ENCODE measurements at places on chromosomes 7 and 10.

GRCh38 chr10:74705358-74705980, 120.9 kb upstream of the KAT6B start:
- DNase-seq, result no peak

DNA sequence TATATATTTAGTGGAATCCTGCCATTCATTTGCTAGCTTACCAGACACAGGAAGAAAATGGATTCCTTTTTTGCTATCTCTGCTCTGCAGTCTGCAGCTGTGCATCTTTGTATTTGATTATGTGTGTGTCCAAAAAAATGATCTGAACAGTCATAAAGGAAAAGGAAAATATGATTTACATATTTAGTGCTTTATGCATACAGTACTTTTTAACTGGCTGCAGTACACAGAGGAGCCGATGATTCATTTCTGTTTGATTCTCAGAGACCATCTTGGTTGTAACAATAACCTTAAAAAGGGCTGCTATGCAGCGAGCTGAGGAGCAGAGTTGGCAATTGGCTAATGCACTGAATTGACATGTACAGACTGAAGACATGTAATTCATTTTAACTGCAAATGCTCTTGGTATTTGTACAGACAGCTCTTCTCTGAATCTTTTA, 151.3 kb upstream of the FZD1 start:
- no peak for DNase-seq

- no peak for DNase-seq
Measured at GRCh38 chr10:21532694-21533466, 1.2 kb upstream of the MLLT10 start.

DNA sequence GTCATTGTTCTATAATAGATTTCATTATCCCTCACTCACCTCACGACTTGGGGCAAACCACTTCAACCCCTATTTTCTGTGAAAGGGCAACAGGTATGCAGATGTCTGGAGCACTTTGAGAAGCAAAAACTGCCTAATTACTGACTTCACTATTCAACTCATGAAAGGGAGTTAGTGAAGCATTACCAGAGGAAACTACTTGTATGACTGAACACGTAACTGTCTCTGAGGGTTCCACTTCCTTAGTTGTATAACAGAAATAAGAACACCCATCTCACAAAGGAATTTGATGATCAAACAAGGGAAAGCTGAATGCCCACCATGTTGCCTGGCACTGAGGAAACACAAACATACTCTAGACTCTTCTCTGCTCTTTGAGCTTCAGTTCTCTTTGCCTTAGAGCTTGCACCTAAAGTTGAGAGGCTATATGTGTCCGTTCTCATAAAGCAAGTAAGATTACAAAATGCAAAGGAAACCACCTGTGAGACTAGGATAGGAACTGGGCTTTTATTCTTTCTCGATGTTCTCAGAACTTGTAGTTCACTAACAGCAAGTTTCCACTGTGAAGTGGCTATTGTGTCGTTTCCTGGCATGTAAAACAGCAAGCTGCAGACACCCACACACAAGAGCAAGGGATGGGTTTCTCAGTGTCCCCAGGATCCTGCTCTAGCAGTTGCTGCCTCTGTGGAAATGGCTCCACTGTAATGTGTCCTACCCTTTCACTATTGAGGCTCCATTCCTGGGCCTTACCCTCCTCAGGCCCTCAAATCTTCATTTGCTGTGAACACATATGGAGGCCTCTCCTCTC, 2.6 kb downstream of the TMEM243 start:
- peak; percentile 10 for DNase-seq

DNA sequence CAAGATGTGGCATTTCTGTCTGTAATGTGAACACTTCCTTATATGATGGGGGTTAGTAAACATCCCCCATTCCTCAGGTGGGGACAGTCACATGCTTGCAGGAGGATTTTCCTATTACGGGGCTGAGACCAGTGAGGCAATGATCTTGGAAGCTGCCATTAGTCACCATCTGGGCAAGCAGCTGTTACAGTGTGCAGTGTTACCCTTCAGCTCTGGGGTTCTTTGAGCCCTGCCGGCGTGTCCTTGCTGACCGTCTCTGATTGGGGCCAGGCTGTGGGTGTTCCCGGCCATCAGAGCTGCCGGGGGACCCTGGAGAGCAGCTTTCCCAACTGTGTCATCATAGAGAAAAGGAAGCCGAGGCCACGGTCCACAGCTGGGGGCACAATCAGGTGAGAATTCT, 126.8 kb upstream of the FAM20C start:
- no peak for DNase-seq

DNA sequence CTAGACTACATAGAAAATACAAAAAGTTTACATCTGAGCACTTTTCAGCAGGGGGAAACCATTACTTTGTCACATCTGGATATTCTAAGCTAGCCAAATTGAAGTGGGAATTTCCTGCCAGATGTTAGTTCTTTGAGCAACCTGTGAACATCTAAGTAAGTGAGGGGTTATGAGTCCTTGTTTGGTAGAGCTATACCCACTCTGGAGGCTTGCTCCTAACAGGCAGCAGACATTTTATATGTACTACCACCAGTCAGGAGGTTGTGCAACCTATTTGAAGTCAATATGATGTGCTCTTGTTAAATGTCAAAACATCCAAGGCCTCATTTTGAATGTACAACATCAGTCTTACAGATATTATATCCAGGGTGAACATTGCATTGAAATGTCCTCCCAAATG, 143.3 kb upstream of the KAT6B start:
- no peak for DNase-seq

DNA sequence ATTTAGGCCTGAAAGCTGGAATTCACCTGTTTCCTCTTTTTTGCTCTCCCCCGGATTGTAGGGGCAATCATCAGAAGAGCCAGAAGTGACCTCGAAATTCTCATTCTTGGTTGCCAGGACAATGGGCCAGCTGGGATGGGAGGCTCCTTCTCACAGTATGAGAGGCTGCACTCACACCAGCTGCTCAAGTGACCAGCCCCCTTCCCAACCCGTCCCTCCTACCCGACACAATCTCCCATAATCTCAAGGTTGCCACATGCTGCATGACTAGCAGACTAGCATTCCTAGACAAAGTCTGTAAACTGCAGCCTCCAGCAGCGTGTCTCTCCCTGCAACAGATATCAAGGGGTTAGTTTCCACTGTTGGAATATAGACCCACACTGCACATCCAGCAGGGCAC, 110.3 kb downstream of the C1GALT1 start:
- no peak for DNase-seq

GRCh38 chr7:6293202-6293601, 20.8 kb upstream of the CYTH3 start:
- no peak for DNase-seq
